ENCODE measurements at places on chromosomes 7 and 10. TPM values are rescaled to one million over a fixed set of nuclear protein-coding genes. Genes with fewer than 3 reads are reported as not detected.

ANKRD61 gene
- total RNA-seq, result 0.42 TPM

STEAP1 gene
- 8.1 TPM for total RNA-seq

CFAP43 gene
- total RNA-seq, result 0.23 TPM

DNA sequence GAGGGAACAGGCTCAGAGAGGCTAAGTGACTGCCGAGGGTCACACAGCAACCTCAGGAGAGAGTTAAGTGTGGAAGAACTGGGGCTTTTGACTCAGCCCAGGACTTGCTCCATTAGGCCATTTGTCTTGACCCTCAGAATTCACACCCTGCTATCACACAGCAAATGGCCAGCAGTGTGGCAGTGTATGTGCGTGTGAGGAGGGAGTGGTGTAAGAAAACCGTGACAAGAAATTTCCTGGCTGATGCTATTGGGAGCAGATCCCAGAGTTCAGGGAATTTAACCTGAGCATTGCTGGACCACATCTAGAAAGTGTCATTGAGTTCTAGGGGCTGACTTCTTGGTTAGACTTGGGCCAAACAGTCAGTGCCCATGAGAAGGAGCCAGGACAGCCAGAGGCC, 18.4 kb downstream of the VWA2 start:
- DNase-seq, result no peak

DNA sequence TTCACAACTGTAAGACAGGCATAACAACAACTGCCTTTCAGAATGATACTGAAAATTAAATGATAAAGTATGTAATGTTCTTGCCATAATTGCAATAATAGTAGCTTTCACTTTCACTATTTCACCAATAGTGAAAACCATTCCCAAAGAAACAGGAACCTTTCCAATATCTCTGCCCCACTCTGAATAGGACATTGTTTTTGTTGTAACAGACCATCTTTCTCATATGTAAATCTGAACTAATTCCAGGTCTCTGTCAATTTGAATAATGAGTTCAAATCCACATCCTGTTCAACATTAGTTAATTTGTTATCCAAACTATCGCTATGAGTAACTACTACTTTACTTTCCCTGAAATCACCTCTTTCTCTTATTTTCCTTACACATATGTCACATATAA, 148.0 kb downstream of the LRRN3 start:
- DNase-seq, result no peak

DNA sequence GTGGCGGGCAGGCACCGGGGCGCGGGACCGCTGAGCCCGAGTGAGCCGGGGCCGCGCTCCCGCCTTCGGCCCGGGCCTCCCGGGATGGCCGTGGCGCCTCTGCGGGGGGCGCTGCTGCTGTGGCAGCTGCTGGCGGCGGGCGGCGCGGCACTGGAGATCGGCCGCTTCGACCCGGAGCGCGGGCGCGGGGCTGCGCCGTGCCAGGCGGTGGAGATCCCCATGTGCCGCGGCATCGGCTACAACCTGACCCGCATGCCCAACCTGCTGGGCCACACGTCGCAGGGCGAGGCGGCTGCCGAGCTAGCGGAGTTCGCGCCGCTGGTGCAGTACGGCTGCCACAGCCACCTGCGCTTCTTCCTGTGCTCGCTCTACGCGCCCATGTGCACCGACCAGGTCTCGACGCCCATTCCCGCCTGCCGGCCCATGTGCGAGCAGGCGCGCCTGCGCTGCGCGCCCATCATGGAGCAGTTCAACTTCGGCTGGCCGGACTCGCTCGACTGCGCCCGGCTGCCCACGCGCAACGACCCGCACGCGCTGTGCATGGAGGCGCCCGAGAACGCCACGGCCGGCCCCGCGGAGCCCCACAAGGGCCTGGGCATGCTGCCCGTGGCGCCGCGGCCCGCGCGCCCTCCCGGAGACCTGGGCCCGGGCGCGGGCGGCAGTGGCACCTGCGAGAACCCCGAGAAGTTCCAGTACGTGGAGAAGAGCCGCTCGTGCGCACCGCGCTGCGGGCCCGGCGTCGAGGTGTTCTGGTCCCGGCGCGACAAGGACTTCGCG, 534 bp downstream of the FZD9 start:
- peak; percentile 76 for DNase-seq

DNA sequence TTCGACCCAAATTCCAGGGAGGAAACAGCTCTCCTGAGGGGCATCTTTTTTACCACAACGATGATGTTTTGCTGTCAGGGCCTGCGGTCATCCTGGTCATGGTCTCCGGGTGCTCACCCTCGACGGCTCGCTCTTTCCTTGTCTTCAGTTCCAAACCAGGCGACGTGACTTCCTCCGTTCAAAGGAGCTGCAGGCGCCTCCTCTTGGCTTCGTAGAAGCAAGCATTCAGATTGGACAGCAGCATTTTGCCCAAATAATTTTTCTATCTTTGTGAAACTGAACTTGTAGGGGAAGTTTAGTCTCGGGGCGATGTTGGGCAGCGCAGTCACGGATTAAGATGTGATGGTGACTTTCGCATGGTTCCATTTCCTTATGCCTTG, 208.9 kb downstream of the DNAJB6 start:
- DNase-seq, result no peak

- DNase-seq, result no peak
Observed at GRCh38 chr7:21028186-21028585, 241.5 kb upstream of the SP8 start.

- no peak for DNase-seq
Observed at GRCh38 chr7:113256883-113257531, 138.7 kb upstream of the SMIM30 start.

- no peak for DNase-seq
Observed at GRCh38 chr7:236967-237366, 44.6 kb downstream of the FAM20C start.

GRCh38 chr10:100562008-100562672, 26.4 kb downstream of the HIF1AN start:
- DNase-seq, result peak; percentile 81

GRCh38 chr10:64316416-64316815, 795.2 kb downstream of the REEP3 start:
- DNase-seq, result no peak

DNA sequence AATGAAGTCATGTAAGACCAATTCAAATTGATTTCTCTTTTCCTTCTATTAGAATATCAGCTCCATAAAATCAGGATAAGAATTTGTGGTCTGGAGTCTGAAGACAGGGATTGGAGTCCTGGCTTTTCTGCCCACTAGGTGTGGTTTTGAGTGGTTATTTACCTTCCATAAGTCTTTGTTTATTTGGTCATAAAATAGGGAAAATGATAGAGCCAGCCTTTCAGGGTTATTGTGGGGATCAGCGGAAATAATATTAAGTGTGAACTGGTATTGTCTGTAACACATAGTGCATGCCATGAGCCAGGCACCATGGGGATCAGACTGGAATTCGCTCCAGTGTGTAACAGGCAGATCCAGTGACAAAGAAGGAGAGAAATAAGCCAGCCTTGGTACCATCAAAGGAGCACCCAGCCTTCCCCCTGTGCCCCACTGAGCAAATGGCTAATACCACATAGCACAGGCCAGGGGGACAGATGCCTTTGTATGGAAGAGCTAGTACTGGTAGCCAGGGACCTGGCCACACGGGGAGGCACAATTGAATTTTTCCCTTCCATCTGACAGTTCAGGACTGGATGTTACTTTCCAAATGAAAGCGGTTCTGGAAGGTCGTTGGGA, 509.7 kb upstream of the PODXL start:
- no peak for DNase-seq

DNA sequence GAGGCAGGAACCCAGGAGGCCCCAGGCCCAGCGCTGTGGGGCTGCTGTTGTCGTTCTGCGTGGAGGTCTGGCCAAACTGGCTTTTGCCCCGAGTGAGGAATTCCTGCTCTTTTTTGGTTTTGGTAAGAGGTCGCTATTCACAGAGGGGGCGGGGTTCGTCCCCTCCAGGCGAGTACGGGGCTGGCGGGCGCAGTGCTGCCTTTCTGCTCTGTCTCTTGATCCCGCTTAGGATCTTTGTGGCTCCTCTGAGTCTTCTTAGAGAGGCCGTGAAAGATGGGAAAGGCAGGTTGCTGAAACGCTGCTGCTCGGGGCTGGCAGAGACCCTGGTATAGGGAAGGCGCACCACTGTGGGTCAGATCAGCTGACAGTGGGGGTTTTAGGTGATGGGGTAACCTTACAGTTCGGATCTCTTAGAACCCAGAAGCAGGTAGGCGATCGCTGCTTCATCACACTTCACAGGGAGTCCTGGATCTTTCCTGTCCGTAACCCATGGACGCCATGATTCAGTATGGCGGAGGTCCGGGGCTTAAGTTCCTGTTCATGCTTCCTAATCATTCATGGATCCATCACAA, 136.7 kb downstream of the KIF20B start:
- DNase-seq, result no peak

GRCh38 chr10:86489071-86489810, 32.4 kb downstream of the WAPL start:
- no peak for DNase-seq

GRCh38 chr7:34016876-34017275, 111.5 kb downstream of the BMPER start:
- DNase-seq, result no peak

- DNase-seq, result no peak
Observed at GRCh38 chr7:140206616-140207389, 30.0 kb upstream of the KDM7A start.

All from H1 (cell line).